ENCODE measurements at places on chromosomes 7 and 10.

GRCh38 chr7:151245360-151246101 is 3.0 kb downstream of the SMARCD3 start:
- DNase-seq = peak; percentile 40

GRCh38 chr7:108643136-108643535 is 73.5 kb downstream of the DNAJB9 start:
- DNase-seq = no peak

GRCh38 chr10:97210543-97210960 is 24.8 kb upstream of the SLIT1 start:
- DNase-seq = peak; percentile 70

GRCh38 chr7:104133238-104133637 is 74.6 kb downstream of the ORC5 start:
- DNase-seq = no peak

DNA sequence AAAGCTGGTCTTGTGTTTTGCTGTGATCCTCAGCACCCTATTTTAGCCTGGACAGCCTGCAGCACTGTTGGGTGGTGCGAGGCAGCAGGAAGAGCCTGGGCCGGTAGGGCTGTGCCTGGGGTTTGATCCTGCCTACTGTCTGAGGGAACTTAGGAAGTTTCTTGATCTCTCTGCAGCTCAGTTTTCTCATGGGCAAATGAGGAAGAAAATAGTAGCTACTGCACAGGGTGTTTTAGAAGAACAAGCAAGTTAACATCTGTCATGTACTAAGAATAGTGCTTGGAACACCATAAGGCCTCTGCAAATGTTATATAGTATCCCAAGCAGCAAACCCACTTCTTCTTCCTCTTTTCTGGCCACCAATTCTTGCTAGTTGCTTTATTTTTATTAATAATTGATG is 12.0 kb upstream of the AGR2 start:
- no peak for DNase-seq

DNA sequence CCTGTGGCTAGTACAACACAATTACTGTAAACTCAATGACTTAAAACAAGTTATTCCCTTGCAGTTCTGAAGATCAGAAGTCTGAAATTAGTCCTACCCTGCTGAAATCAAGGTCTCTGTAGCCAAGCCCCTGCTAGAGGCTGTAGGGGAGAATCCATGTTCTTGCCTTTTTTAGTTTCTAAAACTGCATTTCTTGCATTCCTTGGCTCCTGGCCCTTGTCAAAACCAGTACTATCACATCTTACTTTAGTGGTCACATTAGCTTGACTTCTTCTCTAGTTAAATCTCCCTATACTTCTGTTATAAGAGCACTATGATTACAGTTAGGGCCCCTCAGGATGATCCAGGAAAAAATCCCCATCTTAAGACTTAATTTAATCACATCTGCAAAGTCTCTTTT is 567.0 kb downstream of the GFRA1 start:
- DNase-seq = no peak

GRCh38 chr7:156173748-156174353 is 361.6 kb upstream of the SHH start:
- no peak for DNase-seq

DNA sequence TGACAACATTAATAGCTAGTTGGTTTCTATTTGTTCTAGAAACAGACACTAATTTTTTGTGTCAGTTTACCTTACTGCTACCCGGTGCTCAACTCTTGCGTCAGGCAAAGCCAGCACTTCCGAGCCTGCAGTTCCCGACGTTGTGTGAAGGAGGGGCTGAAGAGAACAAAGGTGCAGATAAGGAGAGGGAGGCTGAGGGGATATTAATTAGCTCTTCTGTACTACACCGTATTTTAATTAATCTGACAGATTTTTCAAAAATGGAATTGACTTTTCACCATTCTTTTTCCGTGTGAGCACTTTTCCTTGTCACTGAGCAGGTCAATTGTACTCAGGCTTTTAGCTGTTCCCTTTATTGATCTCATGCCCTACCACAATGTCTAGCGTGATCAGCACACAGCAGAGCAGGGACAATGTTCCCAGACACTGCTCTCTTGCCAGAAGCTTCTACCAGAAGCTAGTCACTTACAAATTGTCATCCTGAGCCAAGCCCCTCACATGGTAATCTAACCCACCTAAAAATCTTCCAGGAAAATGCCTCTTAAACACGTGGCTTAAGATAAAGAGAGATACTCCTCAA is 650.5 kb upstream of the MKI67 start:
- no peak for DNase-seq

- DNase-seq = peak; percentile 37
Observed at GRCh38 chr7:142001163-142001874, 5.6 kb downstream of the MGAM start.

DNA sequence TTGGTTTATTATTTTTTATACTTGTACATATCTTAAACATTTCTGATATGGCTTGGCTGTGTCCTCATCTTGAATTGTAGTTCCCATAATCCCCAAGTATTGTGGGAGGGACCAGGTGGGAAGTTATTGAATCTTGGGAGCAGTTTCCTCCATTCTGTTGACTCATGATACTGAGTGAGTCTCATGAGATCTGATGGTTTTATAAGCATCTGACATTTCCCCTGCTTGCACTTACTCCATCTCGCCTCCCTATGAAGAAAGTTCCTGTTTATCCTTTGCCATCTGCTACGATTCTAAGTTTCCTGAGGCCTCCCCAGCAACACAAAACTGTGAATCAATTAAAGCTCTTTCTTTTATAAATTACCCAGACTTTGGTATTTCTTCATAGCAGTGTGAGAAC is 207.7 kb downstream of the TPK1 start:
- DNase-seq = no peak

GRCh38 chr10:79047875-79048638 is 20.7 kb upstream of the ZMIZ1 start:
- DNase-seq = no peak

DNA sequence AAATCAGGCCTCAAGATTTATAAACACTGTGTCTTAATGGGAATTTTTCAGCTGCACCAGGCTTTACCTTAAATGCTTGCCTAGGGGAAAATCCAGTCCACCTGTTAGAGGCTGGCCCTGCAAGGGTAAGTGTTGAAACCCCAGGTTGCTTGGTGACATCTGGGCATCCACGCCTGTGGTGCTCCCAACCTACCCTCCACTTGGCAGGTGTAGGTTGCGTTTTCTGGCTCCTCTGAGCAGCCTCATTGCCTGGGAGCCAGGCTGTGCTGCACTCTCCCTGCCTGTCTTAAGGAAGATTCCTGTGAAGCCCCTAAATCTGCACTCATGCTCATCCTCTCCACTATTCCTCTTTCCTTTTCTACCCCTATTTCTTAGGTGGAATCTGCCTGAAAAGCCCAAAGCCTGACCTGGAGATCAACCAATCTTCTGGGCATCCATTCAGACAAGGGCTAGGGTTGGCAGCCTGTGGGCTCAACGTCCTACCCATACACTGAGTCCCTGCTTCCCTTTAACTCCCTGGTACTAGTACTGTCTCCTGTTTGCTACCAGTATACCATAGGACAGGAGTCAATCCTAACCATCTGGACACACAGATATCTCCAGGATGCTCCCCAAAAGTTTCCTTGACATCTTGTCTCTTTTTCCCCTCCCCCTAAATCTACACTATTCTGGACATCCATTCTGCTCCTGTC is 150.4 kb downstream of the PDE1C start:
- DNase-seq = no peak

DNA sequence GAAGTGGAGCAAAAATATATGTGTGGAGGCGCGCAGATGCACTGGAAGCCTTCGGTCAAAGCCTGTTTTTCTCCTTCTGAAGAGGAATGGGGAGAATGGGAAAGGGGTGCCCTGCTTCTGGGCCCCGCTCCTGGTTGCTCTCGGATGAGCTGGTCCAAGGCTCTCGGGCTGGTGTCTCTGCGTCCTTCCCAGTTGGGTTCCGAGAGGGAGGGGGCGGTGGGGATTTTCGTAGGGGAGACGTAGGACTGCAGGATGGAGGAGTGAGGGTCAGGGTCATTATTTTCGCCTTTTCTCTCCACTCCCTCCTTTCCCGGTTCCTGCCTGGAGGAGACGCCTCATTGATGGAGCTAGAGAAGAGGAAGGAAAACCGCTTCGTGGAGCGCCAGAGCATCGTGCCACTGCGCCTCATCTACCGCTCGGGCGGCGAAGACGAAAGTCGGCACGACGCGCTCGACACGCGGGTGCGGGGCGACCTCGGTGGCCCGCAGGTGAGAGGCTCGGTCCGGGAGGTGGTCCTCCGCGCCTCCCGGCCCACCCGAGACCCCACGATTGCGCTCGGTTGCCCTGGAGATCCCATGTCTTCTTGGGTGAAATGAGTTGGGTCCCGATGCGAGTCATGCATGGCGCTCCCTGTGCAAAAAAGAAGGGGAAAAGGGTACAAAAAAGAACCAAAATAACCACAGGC is 790 bp downstream of the ADAM22 start:
- peak; percentile 19 for DNase-seq

DNA sequence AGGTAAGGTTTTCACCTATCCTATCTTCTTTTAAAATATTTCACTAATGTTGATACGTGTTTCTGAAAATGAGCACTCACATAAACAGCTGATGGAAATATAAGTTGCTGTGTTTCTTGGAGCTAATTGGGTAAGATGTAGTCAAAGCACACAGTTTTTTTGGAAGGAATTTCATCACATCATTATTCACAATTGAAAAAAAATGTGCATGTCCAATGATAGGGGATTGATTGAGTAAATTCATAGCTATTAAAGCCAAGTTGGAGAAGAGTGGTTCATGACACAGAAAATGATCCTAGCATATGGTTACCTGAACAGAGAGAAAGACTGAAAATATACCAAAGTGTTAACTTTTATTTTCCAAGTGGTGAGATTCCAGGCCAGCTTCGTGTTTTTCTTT is 29.6 kb downstream of the GLI3 start:
- DNase-seq = no peak

- DNase-seq = no peak
Observed at GRCh38 chr10:89814278-89814677, 112.9 kb downstream of the KIF20B start.

DNA sequence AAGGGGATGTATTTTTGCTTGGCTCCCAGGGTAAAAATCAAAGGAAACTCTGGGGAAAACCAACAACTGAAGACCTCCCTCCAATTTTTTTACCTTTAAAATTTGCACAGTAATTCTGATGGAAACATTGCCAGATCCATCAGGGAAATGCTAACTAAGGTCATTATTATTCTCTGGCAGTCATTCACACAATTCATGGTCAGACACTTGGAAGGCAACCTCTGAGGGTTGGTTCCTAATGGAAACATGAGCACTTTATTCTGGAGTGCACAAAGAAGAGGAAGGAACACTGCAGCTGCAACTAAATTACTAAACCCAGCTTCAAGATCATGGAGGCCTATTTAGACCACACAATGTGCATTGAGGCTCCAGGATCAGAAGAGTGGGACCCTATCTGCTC is 34.2 kb downstream of the SRI start:
- DNase-seq = no peak

DNA sequence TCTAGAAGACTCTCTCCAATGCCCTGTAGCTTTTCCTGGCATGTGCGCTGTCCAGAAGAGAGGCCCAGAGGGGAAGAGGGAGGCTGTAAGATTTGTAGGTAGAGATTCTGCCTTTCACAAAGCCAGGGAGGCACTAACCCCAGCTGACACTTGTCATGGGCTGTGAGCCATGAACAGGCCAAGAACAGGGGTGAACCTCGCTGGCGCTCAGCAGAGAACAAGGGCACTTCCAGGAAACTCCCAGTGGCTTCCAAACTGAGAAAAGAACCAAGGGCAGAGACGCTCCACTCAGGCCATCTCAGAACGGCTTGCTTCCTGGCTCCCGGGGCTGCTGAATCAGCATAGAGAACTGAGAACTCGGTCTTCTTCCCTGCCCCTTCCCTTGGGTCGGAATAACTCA is 257.8 kb upstream of the ZNF32 start:
- DNase-seq = no peak

DNA sequence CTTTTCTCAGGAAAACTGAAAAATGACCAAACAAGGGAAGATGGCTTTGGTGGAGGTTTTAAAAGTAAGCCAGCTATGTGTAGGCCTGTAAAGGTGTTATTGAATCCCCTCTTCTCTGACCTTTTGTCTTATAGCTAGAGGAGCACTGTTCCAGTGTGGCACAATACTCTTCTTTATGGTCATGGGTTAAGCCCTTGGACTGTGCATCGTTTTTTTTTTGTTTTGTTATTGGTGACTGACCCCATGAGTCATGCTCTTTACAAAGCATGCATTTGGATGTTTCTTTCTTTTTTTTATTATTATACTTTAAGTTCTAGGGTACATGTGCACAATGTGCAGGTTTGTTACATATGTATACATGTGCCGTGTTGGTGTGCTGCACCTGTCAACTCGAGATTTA is 19.6 kb upstream of the FAM25A start:
- peak; percentile 58 for DNase-seq

DNA sequence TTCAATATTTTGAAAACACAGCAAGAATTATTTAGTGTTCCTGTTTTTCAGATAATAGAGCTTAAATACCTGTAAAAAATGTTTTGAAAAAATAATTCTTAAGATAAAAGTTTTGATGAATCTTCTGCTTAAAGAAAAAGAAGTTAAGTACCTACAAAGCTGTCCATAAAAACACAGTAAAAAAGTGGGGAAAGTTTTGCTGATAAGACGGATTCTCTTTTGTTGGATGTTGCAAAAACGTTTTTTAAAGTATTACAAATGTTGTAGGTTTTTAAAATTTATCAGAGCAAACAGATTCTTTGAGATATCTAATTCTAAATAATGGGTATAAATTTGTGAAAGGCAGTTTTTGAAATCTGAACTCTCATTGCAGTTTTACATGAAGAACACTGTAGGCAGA is 12.2 kb downstream of the DMTF1 start:
- no peak for DNase-seq

GRCh38 chr10:32227802-32228201 is 119.2 kb downstream of the EPC1 start:
- DNase-seq = no peak

- no peak for DNase-seq
Observed at GRCh38 chr10:34462056-34462455, 353.0 kb downstream of the PARD3 start.

- DNase-seq = no peak
Observed at GRCh38 chr10:125283191-125283835, 123.0 kb upstream of the CTBP2 start.

GRCh38 chr10:93074597-93075368 is 1.1 kb downstream of the CYP26A1 start:
- DNase-seq = no peak

GRCh38 chr7:49279891-49280290 is 355.5 kb downstream of the CDC14C start:
- DNase-seq = no peak

Measured in ELR (cell line).